ENCODE measurements at places on chromosomes 1 and 21. TPM values are rescaled to one million over a fixed set of nuclear protein-coding genes. Genes with fewer than 3 reads are reported as not detected.
A peak's percentile ranks its signal among the peaks of the same experiment; 100 is the strongest.

Gene LRRIQ3
- total RNA-seq: 0.17 TPM

GRCh38 chr1:195376190-195376589 is 1232.0 kb downstream of the KCNT2 start:
- H3K4me3 ChIP-seq: no peak overlapping the region
- no peak for DNase-seq
- H3K27me3 ChIP-seq: no peaks in the 10 kb centered on the region
- H3K36me3 ChIP-seq: no peaks in the 10 kb centered on the region
- H3K27ac ChIP-seq: no peak overlapping the region

DNA sequence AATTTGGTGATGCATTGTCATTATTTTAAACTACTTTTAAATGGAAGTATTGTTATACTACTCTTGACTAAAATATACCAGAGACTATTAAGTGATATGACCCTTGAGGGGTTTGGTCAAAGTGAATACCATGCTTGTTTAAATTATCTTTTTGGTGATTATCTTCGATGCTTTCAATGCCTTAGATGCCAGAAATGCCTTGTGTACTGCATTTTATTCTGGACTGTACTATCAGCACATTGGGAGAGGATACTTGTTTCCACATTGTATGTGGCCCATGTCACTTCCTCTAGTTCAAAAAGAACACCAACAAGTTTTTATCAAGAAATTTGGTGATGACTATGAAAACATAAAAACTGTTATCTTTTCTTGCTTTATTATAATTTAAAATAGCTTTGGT is 16.3 kb downstream of the MAP3K7CL start:
- no peaks in the 10 kb centered on the region for H3K27me3 ChIP-seq
- peaks cover 11% of the 10 kb centered on the region for H3K4me1 ChIP-seq
- DNase-seq: no peak
- H3K36me3 ChIP-seq: no peaks in the 10 kb centered on the region
- H3K4me3 ChIP-seq: no peak overlapping the region

DNA sequence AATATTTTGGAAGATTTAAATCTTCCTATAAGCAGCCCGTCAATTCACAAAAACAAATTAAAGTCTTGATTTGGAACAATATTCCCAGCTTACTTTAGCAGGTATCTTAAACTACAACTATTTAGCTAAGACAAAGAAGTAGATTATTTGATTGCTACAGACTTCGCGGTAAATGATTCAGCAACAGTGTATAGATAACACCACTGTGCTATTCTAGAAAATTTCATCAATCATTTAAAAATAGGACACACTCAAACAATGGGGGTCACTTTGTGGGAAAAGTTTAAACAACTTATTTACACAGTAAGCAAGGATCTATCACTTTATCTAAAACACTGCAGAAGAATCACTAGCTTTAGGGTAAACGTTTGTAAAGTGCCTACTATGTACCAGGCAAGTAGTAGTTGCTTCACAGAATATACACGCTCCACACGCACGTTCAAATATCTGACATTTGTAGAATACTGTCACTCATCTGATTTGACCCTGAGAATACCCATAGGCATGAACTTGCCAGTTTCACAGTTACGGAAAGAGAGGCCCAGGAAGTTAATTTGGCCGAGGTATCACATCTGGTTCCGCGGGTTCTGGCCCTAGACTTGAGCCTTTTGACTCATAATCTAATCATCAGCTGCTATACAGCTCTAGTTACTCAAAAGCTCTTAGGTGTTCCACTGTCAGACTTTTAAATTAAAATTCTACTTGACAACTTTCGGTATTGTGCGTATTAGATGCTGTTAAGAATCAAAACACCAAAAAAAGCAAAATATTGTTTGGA is 876 bp downstream of the DENND2C start:
- H3K4me3 ChIP-seq: peak overlapping the region; percentile 94
- no peaks in the 10 kb centered on the region for H3K36me3 ChIP-seq
- H3K27ac ChIP-seq: peak overlapping the region; percentile 73
- no peak for DNase-seq
- no peaks in the 10 kb centered on the region for H3K27me3 ChIP-seq

DNA sequence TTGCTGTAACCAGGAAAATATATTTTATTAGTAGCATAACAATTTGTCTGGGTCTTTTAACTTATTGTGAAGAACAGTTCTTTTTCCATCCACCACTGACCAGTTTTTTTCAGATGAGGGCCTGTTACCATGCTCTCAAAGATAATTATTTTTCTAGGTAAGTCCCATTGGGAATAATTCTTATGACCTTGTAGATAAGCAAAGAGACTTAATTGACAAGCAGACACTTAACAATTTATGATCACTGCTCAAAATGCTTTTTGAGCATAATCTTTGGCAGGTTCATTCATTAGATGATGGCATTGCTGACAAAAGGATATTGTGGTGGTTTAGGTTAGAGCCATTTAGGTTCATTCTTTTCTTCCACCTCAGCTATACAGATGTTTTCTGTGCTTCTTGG is 6.6 kb downstream of the SNX27 start:
- H3K4me1 ChIP-seq: peaks cover 92% of the 10 kb centered on the region
- no peak for DNase-seq
- no peaks in the 10 kb centered on the region for H3K27me3 ChIP-seq
- H3K27ac ChIP-seq: peak overlapping the region; percentile 96
- no peak overlapping the region for H3K4me3 ChIP-seq
- no peaks in the 10 kb centered on the region for H3K36me3 ChIP-seq

- DNase-seq: no peak
- H3K4me1 ChIP-seq: no peaks in the 10 kb centered on the region
- no peak overlapping the region for H3K4me3 ChIP-seq
These were observed 1412.7 kb downstream of the KCNT2 start for GRCh38 chr1:195195423-195196057.

GRCh38 chr1:83901547-83902155 is 97.3 kb downstream of the TTLL7 start:
- DNase-seq: no peak
- no peak overlapping the region for H3K4me3 ChIP-seq
- no peak overlapping the region for H3K27ac ChIP-seq
- no peaks in the 10 kb centered on the region for H3K27me3 ChIP-seq

- no peaks in the 10 kb centered on the region for H3K27me3 ChIP-seq
- H3K27ac ChIP-seq: no peak overlapping the region
- H3K4me3 ChIP-seq: no peak overlapping the region
- H3K36me3 ChIP-seq: peaks cover 7% of the 10 kb centered on the region
- H3K4me1 ChIP-seq: peaks cover 17% of the 10 kb centered on the region
- DNase-seq: no peak
These were observed 8.8 kb upstream of the ADAR start for GRCh38 chr1:154616659-154617345.

- no peak overlapping the region for H3K27ac ChIP-seq
- H3K4me3 ChIP-seq: no peak overlapping the region
- H3K27me3 ChIP-seq: no peaks in the 10 kb centered on the region
- no peak for DNase-seq
- peaks cover 9% of the 10 kb centered on the region for H3K4me1 ChIP-seq
These were observed 8.8 kb upstream of the LMX1A start for GRCh38 chr1:165365341-165365740.

All from esophagus muscularis mucosa (tissue), 4 donors.